ENCODE measurements at places on chromosomes 1 and 21.

- no peak for DNase-seq
These were observed 7.1 kb downstream of the DMRTA2 start for GRCh38 chr1:50416150-50416527.

DNA sequence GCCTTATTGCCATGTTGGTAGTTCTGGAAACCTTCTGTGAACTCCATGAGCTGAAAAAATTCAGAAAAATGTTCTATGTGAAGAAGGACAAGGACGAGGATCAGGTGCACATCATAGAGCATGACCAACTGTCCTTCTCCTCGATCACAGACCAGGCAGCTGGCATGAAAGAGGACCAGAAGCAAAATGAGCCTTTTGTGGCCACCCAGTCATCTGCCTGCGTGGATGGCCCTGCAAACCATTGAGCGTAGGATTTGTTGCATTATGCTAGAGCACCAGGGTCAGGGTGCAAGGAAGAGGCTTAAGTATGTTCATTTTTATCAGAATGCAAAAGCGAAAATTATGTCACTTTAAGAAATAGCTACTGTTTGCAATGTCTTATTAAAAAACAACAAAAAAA, 57.4 kb downstream of the KCNK1 start:
- no peak for DNase-seq

GRCh38 chr1:12407050-12407961, 177.5 kb downstream of the VPS13D start:
- DNase-seq, result no peak

- no peak for DNase-seq
These were observed 228.1 kb downstream of the OMA1 start for GRCh38 chr1:58318157-58319005.

GRCh38 chr1:200962631-200963030, 60.9 kb downstream of the KIF21B start:
- no peak for DNase-seq

- no peak for DNase-seq
These were observed 19.3 kb upstream of the FOXO6 start for GRCh38 chr1:41341772-41342562.

- no peak for DNase-seq
These were observed 116.8 kb upstream of the L1TD1 start for GRCh38 chr1:62077821-62078220.

- no peak for DNase-seq
These were observed 6.5 kb downstream of the CD55 start for GRCh38 chr1:207328004-207328403.

- DNase-seq, result no peak
These were observed 24.5 kb upstream of the SHCBP1L start for GRCh38 chr1:182977480-182977879.

DNA sequence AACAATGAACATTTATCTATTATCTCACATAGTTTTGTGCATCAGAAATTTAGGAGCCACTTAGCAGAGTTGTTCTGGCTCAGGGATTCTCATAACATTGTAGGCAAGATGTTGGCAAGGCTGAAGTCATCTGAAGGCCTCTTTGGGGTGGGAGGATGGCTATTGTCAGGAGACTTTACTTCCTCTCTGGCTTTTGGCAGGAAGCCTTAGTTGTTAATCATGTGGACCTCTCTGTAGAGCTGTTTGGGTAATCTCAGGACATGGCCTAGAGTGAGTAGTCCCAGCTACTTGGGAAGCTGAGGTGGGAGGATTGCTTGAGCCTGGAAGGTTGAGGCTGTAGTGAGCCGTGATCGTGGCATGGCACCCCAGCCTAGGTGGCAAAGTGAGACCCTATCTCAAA, 40.2 kb downstream of the RASAL2 start:
- DNase-seq, result no peak

DNA sequence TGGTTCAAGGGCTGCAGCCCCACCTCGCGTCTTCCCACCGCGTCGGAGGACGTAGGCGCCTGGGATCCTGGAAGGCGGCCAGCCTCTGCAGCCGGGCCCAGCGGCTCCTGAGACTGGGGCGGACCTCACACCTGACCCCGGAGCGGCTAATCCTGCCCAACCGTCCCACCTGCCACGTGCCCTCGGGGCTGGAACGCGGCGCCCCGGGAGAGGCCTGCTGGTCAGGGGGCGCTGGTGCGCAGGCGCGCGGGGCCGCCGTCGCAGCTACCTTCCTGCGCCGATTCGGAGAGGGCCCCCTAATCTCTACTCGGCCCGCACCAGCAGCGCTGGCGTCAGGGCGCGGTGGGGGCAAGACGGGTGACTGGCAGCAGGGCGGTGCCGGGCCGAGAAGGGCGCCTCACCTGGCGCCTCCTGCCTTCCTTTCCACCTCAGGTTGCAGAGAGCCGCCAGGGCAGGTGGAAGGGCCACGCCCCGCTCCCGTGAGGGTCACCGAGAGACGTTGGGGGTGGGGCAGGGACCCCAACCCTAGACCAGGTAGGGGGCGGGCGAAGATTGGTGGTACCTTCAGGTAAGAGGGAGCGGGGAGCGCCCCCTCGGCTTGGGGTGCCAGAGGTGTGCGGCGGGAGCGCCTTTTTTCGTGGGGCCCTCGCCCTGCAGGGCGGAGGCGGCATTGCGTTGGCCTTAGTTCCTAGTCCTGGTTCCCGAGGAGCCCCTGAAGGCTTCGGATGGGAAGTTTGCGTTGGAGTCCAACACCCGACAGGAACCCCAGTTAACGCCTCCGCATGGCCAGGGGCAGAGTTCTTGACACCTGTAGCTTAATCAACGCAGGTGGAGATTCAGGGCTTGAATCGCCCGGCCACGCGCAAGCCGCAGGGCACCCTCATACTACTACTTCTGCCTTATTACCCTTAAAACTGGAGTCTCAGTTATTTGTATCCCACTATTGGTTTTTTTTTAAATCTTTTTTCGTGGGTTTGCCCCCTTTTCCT, at the start of gene TDRD5:
TDRD5 (plus strand) TSS at position 241 of the 989 bp plus-strand sequence. CDS start 784 bp downstream, outside the sequence.
- no peak for DNase-seq

- DNase-seq, result no peak
These were observed 127.3 kb downstream of the GABPA start for GRCh38 chr21:25862112-25862511.

- no peak for DNase-seq
These were observed 134.5 kb upstream of the PKN2 start for GRCh38 chr1:88549536-88549935.

DNA sequence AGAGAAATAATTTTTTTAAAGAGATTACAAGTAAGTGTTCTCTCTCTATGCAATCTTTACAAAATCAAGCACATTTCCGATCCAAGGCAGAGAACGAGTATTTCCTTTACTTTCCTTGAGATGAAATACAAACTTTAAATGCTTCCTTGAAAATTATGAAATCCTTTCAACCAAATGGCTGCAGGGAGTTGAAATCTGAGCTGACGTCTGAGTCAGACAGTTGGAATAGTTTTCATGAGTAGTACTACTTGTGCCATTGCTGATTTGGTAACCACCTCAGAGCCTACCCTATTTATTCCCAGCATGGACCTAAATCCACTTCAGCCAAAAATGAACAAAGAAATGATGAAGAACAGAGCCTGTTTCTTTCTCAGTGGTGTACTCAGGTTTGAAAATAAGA, 183.6 kb downstream of the GIPC2 start:
- DNase-seq, result no peak

GRCh38 chr1:119475866-119476439, 31.1 kb upstream of the HSD3B1 start:
- DNase-seq, result no peak

GRCh38 chr1:14977338-14977931, 176.1 kb upstream of the TMEM51 start:
- DNase-seq, result no peak

- no peak for DNase-seq
These were observed 590.6 kb downstream of the NUF2 start for GRCh38 chr1:163912170-163912884.

GRCh38 chr21:45317398-45318145, 29.9 kb upstream of the POFUT2 start:
- DNase-seq, result no peak

GRCh38 chr1:30111431-30111830, 612.0 kb downstream of the MATN1 start:
- no peak for DNase-seq

DNA sequence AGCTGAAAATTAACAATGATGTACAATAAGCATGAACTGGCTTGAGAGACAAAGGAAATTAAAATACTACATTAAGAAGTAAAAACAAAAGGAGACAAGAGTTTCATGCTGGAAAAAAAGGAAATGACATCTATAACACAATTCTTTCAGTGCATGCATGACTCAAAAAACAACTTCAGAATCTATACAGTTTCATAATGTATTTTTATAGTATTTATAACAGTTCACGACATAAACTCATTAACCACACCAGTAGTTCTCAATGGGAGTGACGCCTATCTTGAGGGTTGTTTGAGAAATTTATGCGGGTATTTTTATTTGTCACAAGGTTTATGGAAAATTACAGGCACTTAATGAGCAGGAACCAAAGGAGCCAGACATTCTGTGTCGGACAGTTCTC, 168.5 kb downstream of the SMYD3 start:
- DNase-seq, result no peak

DNA sequence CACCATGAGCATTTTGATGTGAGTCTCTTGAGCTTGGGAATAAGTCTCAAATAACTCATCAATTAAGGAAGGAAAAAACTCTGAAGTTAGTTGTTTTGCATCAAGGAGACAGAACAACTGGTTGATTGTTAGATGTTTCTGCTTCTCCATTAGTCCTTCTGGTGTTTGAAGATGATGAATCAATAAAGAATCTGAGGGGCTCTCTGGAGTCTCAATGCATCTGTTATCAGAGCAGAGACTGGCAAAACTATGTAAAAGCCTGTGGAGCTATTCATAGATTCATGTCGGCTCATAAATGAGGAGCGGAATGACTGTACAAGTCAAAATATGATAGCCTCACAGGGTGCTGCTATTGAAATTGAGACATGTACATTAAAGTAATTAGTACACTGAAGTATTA, 73.3 kb upstream of the ZC3H11B start:
- no peak for DNase-seq

- DNase-seq, result no peak
These were observed 38.2 kb upstream of the KIRREL1 start for GRCh38 chr1:157955221-157955620.

- no peak for DNase-seq
These were observed 2.7 kb downstream of the SLX9 start for GRCh38 chr21:44942566-44942965.

DNA sequence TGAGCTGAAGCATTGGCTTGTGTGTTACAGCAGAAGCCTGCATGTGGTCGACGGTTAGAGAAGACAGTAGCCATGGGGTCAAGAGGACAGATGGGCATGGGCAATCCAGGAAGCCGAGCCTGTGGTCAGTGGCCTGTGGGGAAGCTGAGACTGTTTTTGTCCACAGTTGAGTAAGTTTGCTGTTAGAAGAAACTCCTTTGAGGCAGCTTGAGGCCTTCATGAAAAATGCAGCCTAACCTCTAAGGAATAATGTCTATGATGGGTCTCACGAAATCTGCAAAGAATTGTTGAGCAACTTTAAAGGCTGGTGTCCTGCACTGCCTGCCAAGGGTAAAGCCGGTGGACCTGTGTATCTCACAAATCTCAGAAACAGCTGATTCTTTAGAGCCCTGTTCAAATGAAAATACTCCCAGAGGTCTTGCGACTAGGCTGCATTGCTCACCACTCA, 322.4 kb downstream of the SETD4 start:
- no peak for DNase-seq

GRCh38 chr1:230300322-230301301, 125.5 kb downstream of the PGBD5 start:
- no peak for DNase-seq

GRCh38 chr1:232810856-232811255, 5.6 kb downstream of the MAP10 start:
- no peak for DNase-seq

DNA sequence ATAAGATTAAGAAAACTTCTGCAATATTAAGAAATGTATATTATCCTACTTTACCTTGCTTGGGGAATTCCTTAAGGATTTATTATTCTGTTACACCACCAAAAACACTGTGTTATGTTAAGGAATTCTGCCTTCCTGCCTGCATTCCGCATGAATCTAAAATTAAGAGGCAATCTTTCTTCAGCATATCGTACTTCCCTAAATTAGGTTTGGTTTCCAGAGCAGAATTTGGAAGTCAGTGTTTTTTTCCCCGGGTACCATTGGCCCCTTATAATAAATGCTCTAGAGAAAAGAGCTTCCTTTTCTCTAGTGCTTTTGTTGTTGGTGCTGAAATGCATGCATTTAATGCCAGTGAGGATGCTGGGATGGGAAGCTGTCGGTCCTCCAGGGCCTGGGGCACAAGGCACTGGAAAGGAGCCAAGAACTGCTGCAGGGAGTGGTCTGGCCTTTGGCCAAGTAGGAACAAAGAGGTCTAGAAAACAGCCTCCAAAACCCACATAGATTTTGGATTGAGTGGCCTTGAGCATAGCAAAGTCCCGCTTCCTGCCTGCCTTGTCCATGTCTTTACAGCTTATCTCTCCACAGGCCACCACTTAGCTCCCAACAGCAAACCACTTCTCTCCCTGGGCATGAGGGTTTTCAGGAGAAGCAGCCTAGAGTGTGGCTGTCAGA, 69.9 kb downstream of the RRAGC start:
- no peak for DNase-seq

Data from stimulated activated CD8-positive, alpha-beta memory T cell treated with anti-CD3 and anti-CD28 coated beads, Interleukin-7, amount 100 ng/mL, for 4 hours (primary cell).